Activated T-helper 9 cell treated with anti-CD3 and anti-CD28 coated beads, Interleukin-2, amount 50 U/mL, for 16 hours (primary cell): ENCODE measurements at places on chromosomes 11 and 22.

DNA sequence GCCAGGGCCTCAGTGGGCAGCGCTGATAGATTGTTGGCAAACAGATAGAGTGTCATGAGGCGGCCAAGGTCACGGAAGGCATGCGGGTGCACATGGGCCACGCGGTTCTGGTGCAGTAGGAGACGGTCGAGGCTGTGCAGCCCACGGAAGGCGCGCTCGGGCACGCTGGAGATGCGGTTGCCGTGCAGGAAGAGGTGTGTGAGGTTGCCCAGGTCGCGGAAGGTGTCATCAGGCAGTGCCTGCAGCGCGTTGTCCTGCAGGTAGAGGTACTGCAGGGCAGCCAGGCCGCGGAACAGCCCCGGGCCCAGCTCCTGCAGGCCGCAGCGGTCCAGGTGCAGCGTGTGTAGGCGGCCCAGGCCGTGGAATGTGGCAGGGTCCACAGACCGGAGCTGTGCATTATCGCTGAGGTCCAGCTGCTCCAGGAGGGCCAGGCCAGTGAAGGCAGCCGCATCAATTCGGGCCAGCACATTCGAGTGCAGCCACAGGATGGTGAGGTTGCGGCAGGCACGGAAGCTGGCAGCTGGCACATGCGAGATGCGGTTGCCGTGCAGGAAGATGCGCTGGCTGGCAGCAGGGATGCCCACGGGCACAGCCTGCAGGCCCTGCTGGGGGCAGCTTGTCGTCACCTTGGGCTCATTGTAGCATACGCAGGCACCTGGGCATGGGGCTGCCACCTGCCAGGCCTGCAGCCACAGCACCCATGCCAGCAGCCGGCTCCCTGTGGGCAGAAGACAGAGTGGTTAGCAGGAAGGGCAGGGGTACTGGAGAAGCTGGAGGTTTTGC lies 25.5 kb downstream of the RTN4R start:
- no peak for DNase-seq

GRCh38 chr11:91851908-91852307 lies 372.7 kb upstream of the FAT3 start:
- no peak for DNase-seq

DNA sequence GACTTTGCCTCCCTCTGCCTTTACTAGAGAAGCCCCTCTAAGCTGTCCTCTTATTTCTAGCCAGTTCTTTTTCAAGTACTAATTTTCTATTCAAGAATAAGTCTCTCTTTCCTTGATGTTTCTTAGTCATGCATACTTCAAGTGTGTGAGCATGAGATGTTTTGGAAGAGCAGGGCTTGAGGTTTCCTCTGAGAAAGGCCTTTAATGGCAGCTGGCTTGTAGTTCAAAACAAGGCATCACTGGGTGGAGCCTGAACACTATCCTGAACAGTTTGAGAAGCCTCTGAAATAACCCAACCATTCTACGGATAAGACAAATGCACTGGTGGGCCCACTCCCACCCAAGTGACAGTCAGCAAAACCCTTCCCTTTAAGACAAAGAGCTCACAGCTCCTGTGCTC lies 37.6 kb downstream of the CLDN25 start:
- no peak for DNase-seq

GRCh38 chr11:91124363-91124762 lies 901.5 kb upstream of the CHORDC1 start:
- DNase-seq = no peak

- no peak for DNase-seq
Observed at GRCh38 chr11:104583857-104584256, 314.4 kb downstream of the CASP12 start.

DNA sequence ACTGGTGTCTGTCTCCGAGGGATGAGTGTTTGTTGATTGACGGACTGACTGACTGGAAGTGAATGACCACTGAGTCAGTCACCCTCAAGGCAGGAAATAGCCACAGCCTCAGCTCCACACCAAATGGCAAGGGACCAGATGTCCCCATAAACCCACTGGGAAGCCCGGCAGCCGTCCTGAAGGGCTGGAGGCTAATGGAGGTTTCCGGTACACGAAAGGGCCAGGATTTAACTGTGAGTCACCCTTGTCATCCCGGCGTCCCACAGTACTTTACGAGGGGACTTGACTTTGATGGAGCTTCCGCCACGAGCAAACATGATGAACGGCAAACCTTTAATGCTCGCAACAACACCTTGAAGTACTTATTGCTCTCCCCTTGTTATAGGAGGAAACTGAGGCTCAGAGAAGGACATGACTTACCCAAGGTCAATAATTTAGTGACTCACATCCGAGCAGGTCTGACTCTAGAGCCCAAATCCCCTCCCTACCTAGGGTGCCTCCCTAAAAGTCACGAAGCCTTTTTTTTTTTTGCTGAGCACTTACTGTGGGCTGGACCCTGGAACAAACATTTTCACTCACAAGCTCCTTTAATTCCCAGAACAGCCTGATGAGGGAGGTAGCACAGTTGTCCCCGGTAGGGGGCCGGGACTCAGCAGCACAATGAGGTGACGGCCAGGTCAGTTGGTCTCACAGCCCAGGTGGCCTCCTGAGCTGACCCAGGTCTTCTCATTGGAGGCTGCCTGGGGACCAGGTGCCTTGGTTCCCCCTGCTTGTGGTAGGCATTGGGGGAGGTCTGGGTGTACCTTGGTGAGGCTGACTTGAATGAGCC lies 25.2 kb upstream of the GCAT start:
- no peak for DNase-seq

GRCh38 chr22:27791859-27792241 lies 9.7 kb downstream of the MN1 start:
- no peak for DNase-seq

GRCh38 chr11:121244884-121245283 lies 47.7 kb upstream of the SC5D start:
- DNase-seq = no peak
